ENCODE measurements at places on chromosomes 7 and 10.

- DNase-seq: no peak
Measured at GRCh38 chr7:113289140-113289740, 170.9 kb upstream of the SMIM30 start.

- no peak for DNase-seq
Measured at GRCh38 chr10:86836044-86836443, 79.6 kb downstream of the BMPR1A start.

DNA sequence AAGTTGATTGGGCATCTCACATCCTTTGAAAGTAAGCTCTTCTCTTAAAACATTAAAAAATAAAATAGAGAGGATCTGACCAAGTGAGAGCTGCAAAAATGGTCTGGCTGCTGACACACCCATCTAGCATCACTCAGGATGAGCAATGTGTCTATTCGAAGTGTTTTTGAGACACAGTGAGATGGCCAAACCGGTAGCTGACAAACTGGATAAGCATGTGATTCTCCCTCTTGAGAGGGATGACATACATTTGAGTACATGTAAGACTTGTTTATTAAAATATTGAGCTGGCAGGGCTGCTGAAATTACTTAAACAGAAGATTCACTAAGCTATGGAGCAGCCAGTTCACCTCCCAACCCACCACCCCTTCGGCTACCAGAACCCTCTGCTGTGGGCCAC lies 333.9 kb downstream of the ADRA2A start:
- DNase-seq: no peak

GRCh38 chr7:111560773-111561653 lies 1.3 kb downstream of the IMMP2L start:
- DNase-seq: no peak

DNA sequence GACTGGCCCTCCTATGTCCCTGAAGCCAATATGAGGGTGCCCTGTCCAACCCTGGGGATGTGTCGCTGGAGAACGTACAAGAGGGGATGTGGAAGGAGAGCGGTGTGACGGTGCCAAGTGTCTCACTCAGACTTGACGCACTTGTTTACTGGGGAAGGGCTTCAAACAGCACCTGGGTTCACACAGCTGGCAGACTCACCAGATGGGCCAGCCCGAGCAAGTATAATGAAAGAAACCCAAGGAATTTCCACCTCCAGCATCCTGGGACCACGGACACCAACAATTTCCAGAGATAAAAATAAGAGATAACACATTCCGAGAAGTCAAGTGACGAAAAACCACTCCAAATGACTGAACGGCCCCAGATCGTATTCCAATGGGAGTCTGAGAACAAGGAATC lies 5.3 kb downstream of the ATP5MF start:
- DNase-seq: no peak

DNA sequence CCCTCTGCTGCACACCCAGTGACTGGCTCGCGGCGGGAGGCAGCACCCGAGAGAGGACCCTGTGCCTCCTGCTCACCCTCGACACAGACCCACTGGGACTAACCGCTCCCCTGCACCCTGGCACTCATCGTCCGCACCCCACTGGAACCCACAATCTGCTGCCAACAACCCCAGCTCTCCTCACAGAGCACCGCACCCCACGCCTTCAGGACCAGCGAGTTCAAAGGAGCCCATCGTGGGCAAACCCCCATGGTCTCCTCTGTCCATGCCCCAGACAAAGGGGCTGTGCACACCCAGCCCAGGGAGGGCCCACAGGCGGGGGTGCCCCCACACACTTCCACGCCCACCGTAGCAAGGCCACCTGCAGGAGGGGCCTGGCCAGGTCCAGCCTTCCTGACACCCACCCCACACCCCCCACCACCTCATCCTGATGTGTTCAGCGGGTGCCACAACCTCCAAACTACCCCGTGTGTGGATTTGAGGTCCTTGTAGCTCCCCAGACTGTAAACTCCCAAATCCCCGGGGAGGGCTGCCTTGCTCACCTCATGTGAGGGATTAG lies 14.0 kb downstream of the RASGEF1A start:
- no peak for DNase-seq

DNA sequence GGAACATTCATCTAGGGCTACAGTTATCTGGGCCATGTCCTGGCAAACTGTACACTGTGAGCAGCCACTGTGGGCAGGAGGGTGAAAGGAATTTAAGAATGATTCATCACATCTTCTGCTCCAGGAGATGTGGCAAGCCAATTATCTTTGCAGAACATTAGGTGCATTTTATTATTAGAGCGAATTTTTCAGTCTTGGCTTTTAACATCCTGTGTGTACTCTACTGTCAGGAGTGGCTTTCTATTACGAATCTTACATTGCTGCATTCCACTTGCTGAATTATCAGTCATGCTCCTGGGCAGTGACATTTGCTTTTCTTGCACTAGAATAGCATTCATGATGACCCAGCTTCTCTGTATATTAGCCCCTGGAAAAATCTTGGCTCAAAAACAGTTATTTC lies 109.2 kb upstream of the TARP start:
- DNase-seq: no peak

DNA sequence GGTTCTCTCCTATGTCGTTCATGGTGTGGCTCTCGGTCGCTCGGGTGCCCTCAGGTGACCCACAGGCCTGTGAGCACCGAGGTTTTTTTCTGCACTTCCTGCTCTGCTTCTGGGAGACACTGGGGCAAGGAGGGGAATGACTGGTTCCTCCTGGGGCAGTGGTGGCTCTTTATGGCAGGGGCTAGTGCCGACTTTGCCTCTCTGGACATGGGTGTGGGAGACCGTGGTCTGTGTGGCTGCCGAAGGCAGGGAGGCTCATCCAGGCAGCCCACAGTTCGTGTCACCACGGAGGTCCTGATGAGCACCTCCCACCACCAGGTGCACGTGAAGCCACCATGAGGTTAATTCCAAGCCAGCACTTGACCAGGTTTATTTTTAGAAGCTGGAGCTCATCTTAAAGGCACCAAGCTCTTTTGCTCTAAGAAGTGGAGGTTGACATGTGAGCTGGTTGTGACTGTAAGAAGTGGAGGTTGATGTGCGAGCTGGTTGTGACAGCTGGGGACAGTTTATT lies 24.7 kb upstream of the DPYSL4 start:
- no peak for DNase-seq

DNA sequence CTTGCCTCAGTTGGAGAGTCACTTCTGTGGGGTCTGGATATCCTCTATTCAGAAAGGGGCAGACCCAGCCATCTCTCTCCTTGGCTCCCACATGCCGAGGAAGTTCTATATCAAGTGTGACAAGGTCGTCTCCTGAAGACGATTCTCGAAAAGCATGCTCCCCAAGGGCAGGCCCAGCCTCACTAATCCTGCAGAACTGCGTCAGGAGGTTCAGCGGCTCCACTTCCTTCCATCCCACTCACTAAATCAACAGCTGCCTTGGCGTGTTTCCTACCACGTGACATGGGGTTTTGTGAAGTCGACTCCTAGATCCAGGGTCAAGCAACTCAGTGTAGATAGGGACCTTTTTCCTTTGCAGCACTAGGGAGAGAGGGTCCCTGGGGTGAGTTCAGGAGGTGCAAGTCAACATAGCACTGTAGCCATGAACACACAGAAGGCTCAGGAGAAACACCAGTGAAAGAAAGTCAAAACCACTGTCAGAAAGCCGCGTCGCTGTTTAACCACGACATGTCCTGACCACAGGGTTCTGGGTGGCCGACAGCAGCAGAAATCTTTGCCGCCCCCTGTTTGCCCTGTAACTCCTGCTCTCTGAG lies 156.4 kb downstream of the PRPF18 start:
- DNase-seq: no peak

DNA sequence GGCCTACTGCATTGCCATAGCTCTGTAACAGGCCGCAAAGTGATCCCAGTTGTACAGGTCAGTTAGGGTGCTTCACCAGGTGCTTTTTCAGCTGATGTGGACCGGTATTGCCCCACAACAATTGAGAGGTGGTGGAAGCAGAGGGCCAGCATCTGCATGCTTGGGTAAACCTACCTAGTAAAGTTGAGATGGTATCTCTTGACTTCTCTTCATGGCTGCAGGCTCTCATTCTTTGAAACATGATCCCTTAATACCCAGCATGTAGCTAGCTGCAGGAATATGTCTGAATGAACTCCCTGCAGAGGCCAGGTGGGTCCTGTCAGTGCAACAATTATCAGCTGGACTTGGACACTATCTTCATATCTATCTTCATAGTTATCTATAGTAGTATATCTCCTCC lies 60.7 kb upstream of the CCDC6 start:
- no peak for DNase-seq

- no peak for DNase-seq
Measured at GRCh38 chr10:53356616-53357349, 584.2 kb upstream of the MBL2 start.

DNA sequence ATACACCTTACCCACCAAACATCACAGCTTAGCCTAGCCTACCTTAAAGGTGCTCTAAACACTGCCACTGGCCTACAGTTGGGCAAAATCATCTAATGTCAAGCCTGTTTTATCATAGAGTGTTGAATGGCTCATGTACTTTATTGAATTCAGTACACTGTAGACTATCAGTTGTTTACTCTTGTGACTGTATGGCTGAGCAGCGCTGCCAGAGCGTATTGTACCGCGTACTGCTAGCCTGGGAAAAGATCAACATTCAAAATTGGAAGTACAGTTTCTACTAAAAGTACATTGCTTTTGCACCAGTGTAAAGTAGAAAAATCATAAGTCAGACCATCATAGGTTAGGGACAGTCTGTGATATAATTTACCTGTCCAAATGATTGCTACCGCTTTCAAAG lies 226.8 kb downstream of the PRPF18 start:
- DNase-seq: no peak

DNA sequence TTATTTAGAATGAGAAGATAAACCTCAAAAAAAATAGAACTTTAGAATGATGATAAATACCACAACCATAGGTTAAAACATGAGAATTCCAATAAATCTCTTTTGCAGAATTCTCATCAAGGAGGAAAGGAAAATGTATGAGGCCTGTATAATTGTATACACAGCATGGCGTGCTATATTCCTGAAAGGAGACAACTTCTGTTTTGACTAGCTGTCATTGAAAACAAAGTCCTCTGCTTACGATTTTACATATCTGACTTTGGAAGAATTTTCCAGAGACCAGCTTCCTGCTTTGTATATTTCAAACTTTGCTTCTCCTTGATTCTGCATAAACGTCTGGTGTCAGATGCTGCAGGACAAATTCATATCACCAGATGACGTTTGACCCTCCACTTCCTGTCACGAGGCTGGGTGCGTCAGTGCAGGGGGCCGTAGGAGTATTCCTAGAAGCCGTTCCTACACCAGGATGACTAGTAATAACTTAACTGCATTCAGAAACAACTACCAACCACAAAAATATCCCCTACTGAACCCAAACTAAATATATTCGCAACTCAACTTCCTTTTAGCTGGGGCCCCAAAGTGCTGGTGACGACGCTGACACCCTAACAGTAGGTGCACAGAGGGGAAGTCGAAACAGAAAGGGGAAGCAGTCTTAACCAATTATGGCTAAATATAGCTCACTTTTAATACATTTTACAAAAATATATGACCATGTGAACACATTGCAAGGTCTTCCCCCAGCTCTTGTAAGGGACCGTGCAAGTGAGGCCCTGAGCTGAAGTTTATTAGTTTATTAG lies 178.6 kb upstream of the INHBA start:
- DNase-seq: no peak

GRCh38 chr7:125033506-125033905 lies 103.9 kb upstream of the POT1 start:
- DNase-seq: peak; percentile 24

DNA sequence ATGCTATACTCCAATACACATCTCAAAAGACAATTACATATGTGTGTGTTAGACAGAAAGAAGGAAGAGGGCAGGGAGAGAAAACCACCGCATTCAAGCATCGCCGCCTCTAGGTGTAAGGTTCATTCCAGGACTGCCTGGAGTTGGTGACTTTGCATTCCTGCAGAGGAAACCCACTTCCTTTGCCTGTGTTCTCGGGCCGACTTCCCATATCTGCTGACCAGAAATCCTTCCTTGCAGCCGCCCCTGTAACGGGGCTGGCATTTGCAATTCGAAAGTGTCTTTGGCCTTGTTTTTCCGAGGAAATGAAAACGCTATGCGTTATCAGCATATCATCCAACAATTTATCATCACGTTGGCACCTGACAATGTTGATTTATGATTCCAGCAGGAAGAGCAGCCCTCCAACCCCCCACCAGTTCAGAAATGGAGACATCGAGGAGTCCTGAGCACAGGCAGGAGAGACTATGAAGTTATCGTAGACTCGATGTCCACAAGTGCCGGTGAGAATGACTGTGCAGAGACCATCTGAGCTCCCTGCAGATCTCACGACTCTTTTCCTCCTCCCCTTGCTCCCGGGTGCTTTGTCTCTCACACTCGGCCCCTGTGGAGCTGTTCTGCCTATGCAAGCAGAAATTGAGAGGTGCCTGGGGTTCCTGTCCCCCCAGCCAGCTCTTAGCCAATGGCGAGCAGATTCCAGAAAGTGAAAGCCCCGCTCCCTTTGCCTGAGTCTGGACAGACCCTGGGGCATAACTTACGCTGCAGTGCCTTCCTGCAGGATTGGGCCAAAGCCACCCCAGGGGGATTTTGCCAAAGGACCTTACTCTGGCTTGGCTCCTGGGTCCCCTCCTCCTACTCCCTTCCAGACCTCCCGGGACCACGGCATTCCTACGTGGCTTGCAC lies 68.9 kb upstream of the FOXK1 start:
- DNase-seq: peak; percentile 43

GRCh38 chr7:44673771-44674170 lies 67.3 kb downstream of the OGDH start:
- DNase-seq: no peak

DNA sequence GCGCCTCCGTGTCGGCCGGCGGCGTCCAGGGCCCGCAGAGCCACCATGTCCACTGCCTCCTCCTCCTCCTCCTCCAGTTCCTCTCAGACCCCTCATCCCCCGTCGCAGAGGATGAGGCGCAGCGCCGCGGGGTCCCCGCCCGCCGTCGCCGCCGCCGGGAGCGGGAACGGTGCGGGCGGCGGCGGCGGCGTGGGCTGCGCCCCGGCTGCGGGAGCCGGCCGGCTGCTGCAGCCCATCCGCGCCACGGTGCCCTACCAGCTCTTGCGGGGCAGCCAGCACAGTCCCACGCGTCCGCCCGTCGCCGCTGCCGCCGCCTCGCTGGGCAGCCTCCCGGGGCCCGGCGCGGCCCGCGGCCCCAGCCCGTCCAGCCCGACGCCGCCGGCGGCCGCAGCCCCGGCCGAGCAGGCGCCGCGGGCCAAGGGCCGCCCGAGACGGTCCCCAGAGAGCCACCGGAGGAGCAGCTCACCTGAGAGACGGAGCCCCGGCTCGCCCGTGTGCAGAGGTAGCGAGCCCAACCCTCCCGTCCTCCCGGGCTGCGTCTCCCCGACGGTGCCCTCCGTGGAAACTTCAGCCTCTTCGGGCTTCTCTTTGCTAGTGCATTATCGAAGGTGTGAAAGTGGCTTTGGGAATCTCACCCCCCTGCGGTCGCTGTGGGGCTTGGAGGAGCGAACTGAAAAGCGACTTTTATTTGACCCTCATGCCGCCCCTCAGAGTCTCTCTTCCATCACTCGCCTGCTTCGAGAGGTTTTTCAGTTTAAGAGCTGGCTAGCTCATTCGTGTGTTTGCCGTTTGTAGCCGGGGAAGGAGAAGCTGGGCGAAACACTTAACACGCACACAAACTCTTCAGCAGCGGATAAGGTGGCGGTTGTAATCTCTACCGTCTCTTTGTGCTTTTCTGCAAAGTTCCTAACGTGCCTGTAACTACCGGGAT lies 975 bp downstream of the GLCCI1 start:
- peak; percentile 40 for DNase-seq
